T follicular helper cell (primary cell): ENCODE measurements at places on chromosomes 3 and 15.

DNA sequence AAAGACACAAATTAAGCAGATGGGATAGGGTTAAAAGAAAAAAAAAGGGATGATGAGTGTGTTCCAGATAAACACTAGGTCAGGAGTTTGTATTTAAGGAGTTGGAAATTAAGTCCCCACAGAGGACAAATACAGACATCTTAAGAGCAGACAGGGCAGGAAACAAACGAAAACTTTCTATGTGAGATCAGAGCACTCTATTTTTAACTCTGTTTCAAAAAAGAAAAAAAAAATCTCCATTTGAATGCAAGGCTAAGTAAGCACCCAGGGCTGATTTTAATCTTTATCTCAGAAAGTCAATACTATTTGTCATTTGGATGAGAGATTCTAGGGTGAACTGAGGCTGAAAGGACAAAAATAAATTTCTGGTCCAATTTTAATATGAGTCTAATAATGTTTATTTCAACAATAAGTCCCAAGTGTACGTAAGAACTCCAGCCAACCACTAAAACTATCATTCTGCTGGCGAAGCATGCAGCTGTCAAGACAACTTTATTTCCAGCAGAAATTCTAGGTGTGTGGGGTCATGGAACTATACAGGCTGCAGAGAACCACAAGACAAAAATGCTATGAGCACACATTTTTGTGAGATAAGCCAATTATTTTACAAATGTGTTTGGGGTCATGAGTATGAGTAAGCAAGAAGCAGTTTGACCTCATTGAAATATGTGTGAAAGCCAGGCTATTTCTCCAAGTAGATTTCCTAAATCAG lies 186.1 kb downstream of the FMN1 start:
- no peak for DNase-seq

- DNase-seq, result no peak
Measured at GRCh38 chr3:126194713-126195305, 14.4 kb upstream of the ALDH1L1 start.

- DNase-seq, result no peak
Measured at GRCh38 chr3:46938118-46938517, 38.4 kb downstream of the CCDC12 start.

GRCh38 chr15:96598514-96598913 lies 268.0 kb downstream of the NR2F2 start:
- no peak for DNase-seq

DNA sequence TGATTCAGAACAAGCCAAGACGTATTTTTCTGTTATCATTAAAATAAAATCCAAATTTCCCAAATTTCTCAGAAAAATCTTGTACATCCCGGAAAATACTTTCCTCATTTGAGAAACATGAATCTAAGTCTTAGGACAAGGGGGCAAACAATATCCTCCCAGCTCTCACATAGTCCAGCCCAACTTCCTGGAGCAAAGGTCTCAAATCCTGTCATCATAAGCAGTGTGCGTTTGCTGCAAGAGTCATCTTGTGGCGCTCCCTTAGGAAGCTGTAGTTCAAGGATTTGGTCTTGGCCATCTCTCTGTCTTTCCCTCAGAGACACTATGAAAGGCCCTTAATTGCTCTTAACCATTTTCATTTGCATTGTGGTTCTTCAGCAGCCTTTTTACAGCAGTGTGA lies 57.5 kb upstream of the GSK3B start:
- no peak for DNase-seq

DNA sequence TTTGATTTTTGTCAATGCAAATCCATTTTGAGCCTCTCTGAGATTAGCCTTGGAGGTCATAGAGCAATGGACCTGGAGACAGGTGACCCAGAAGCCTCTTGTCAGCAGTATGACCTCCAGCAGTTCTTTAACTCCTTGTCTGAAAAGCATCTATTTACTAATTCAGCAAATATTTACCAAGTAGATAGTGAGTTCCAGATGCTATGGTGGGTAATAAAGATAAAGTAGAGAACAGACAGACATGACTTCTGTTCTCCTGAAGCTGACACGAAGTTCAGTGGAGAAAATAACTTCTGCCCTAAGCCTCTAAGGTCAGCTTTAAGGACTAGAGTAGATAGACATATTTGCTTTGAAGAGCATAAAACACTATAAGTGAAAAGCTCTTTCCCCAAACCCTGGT lies 26.6 kb downstream of the SEMA6D start:
- no peak for DNase-seq

GRCh38 chr3:33956206-33956605 lies 157.8 kb downstream of the PDCD6IP start:
- no peak for DNase-seq

DNA sequence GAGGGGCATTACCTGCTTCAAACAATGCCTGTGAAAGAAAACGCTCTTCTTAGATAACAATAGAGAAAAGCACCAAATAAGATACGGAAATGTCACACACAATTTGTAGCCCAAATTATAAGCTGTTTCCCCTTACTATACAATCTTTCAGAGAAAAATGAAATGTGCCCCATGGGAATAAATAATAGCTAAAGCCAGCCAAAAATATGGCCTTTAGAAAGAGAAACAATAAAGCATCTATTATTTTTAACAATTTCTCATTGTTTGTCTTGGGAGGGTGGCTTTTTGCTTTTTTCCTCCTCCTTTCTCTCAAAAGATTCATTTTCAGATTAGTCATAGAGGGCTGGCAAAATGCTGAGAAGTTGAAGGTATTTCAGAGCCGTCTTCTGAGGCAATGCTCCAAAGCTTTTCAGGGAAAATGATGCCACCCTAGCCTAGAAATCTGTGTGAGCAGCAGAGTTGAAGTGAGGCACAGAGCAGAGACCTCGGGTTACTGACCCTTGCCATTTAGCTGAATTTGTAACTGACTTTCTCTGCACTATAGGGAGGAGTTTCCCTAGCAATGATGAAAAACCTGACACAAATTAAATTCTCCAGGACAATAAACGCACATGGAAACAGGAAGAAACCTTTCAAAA lies 86.3 kb upstream of the PRICKLE2 start:
- no peak for DNase-seq

GRCh38 chr15:87549296-87549695 lies 707.2 kb downstream of the NTRK3 start:
- DNase-seq, result no peak

DNA sequence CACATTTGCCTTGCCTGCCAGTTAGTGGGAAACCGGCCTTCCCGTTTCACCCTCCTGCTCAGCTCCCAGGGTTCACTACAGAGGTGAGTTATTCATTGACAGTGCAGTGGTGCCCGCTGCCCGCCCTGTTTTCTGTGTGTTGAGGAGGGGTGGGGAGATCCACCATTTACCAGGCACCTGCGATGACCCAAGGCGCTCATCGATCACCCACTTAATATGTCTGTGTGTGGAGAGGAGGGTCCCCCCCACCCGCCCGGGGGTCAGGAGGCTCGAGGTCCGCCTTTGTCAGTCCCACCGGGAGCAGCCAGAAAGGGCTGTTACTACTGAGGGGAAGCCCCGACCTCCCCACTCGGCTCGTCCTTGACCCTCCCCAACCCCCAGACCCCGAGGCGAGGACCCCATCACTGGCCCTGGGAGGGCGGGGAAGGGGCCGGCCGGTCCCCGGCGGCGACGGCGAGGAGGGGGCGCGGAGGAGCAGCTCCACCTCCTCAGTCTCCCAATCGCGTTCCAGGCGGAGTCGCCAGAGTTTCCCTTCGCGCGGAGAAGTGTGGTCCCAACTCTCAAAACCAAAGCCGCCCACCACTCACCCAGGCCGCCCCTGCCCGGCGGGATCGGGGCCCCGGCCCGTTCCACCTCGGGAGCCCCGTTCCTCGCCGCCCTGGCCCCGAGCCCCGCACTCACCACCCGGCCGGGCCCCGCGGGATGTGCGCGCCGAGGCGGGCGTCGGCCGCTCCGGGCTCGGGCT lies 1.1 kb downstream of the PLXNB1 start:
- no peak for DNase-seq

DNA sequence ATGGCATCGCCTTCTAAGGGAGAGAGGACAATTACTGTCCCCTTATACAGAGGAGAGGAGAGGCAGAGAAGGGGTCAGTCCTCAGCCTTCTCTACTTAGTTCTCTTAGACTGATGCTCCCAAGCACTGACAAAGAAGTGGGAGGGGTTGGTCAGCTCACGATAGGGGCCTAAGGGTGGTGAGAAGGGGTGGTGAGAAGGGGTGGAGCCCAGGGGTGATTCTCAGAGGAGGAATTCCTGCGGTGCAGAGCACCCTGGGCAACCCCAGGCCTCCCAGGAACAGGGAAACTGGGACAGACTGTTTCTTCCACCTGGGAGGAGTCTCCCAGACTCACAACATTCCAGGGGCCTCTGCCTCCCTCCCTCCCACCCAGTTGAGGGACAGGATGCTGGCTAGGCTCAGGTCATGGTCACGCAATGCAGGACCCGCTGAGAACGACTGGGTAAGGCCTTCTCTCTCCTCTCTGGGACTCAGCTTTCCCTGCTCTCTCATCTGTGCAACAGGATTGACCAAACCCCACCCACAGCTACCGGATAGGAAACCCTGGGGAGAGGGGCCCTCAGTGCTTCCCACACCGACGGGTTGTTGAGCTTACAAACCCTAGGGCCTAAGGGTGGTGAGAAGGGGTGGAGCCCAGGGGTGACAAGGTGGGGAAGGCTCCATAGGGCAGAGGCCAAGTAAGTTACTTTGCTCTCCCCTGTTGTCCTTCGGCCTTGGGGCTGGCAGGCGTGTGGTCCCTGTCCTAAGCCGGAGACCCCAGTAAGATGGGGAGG lies 1.5 kb downstream of the TPRA1 start:
- no peak for DNase-seq

GRCh38 chr3:147449669-147450068 lies 40.5 kb downstream of the ZIC1 start:
- DNase-seq, result no peak
